ENCODE measurements at places on chromosomes 2 and 18.

DNA sequence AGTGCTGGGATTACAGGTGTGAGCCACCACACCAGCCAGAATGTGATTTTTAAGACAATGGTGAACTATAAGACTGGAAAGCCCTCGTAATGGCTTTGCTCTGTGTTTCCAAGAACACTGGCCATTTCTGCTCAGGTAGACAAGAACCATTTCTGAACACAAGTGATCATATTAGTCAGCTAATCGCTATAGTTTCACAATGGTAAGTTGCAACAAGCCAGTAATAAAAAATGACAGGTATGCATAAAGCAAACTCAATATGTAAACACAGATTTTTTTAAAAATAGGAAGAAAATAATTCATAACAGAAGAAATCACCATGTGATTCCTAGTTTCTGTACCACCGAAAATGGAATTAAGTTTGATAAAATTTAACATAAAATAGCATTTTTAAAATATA is 166.5 kb downstream of the THADA start:
- DNase-seq = no peak

DNA sequence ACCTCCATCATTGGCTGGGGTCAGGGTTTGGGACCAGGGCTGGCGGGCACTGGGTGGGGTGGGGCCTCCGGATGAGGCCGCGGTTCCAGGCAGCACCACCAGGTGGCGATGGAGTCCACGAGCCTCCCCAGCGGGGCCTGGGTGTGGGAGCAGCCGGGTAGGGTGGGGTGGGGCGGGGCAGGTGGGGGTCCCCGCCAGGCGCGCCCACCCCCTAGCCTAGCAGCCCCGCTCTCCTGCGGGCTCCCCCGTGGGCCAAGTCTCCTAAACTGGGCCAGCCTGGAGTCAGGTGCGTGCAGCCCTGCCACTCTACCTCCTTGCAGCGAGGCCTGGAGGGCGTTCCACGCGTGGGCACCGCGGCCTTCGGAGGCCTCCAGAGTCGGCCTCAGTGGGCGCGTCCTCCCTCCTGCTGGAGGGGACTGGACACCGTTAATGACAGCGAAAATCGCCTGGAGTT is 187.5 kb downstream of the TWIST2 start:
- peak; percentile 10 for DNase-seq

DNA sequence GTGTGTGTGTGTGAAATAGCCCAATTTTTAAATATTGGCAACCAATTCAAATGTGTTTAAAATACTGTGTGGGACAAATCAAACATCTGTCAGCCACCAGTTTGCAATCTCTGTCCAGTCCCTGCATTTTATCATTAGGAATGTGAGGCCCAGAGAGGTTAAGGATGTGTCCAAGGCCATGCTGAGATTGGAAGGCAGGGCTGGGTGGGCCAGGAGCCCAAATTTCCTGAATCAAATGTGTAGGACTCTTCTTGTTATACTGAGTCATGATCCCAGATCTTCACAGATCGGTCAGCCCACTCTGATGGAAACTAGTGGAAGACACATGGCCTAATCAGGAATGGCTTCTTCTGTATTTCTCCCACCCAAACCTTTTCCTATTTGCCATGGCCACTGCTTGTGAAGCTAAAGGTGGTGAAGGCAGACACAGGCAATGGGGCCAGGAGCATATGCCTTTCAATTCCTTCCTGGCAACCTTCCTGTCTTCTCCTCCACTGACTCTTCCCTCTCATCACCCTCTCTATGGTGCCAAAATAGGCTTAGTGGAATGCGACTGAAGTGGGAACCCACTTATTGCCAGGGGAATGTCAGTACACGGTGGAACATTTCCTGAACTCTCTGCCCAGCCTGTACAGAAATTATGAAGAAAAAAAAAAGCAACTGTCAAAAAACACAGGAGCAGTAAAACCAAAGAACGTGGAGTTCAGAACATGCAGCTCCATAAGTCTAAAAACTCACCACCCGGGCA is 35.5 kb downstream of the ZEB2 start:
- DNase-seq = no peak

DNA sequence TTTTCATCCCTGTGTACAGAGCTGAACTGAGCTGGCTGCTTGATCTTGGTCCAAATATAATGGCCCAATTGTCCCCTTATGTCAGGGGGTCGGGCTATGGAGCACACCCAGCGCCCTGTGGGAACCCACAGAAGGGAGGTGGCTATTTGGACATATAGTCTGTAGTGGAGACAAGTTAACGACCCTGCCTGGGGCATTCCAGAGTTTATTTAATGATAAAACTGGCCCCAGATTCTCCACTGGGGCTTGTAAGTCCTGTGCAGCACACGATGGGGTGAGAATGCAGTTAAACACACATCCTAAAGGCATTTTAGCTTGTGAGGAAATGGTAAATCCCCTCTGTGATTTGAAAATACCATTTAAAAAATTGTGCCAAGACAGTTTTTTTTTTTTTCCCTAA is 72.9 kb downstream of the QPCT start:
- DNase-seq = no peak

GRCh38 chr2:36355151-36355889 is at the start of gene CRIM1:
Gene CRIM1 (plus strand): TSS chr2:36355778. CDS start chr2:36356293, 515 bp downstream.
- DNase-seq = peak; percentile 60

DNA sequence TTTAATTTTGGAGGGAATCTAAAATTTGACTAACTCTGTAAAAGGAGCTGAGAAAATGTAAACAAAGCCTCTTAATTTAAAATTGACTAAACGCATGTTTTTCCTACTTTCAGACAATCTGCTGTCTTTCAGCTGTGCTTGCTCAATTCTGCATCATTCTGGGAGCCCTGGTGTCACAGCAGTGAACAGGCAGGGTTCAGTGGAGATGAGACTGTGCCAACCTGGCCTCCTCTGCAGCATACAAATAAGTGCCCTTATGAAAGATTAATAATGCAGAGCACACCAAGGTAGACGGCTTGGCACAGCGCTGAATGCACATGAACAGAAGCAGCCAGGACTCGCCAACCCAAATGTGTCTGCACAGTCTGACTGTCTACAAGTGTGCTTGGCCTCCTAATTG is 222.0 kb upstream of the CHAC2 start:
- DNase-seq = no peak

DNA sequence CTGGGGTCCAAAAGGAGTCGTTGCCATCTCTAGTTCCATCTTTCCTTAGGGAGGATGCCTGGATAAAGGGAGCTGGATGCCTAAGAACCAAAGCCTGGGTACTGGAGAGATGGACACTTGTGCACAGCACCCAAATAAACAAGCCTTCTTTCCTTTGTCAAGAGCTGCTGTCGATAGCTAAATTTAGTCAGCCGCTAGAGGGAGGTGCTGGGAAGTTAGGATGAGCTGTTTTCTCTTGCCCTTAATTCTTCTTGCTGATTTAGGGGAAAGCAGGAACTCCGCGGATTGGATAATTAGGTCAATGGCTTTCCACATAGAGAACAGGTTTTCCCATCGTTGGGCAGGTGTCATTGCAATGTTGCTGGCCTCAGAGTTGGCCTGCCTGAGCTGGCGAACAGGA is 30.9 kb upstream of the SERPINB12 start:
- DNase-seq = no peak

GRCh38 chr2:30417253-30417652 is 29.8 kb upstream of the LCLAT1 start:
- DNase-seq = no peak

- no peak for DNase-seq
Measured at GRCh38 chr2:11286749-11287148, 57.7 kb downstream of the ROCK2 start.

GRCh38 chr2:35082072-35082471 is 1273.5 kb upstream of the CRIM1 start:
- DNase-seq = no peak
